ENCODE measurements at places on chromosomes 2 and 18.

GRCh38 chr18:433960-434359 is 66.5 kb downstream of the COLEC12 start:
- no peak for DNase-seq

DNA sequence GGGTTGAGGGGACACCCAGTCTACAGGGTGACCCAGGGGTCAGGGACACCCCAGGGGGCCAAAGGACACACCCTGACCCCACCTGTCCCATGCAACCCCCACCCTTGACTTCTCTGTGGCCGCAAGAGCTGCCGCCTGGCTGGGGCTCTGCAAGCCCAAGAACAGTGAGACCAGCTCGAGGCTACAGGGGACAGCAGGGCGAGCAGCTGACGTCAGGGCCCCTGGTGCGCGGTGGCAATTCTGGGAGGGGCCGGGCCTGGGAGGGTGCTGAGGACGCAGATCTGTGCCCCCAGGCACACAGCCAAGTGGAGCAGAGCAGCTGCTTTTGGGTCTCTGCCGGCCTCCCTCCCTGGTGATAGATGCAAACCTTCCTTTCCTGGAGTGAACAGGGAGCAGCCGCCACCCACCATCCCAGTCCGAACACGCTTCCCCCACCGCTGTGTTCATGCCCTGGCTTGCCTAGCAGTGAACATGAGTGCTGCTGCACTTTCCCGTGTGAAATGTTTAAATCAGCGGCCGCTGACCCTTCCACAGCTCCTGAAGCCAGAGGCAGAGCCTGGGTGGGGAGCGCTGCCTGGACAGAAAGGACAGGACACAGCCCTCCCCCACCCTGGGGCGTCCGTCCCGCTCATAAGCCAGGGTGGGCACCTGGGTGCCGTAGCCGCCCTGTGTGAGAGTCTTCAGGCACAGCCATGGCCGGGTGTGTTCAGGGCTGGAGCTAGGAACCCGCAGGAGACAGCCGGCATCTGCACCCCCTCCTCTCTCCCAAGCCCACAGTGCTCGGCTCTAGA is 46.9 kb downstream of the SLC66A2 start:
- no peak for DNase-seq

DNA sequence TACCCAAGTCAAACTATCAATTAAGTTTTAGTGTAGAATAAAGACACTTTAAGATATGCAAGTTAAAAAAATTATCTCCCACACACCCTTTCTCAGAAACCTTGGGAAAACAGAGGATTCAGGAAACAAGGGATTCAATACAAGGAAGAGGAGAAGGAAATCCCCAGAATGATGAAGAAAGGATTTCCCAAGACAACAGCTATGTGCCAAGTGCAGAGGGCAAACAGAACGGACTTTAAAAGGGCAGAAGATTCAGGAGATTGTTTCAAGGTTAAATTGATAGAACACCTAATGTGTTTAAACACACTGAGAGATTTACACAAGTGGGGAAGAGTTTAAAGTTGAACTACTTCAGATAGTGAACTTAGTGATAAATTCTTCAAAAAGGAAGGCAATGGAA is 71.5 kb upstream of the EPAS1 start:
- DNase-seq, result no peak

GRCh38 chr2:54940723-54941122 is 109.5 kb downstream of the RTN4 start:
- no peak for DNase-seq
